ENCODE measurements at places on chromosomes 5 and 9.

GRCh38 chr9:129583308-129584038 is 37.4 kb downstream of the C9orf50 start:
- no peak for DNase-seq

- DNase-seq = no peak
These were observed 73.4 kb downstream of the FBXO38 start for GRCh38 chr5:148457183-148457620.

DNA sequence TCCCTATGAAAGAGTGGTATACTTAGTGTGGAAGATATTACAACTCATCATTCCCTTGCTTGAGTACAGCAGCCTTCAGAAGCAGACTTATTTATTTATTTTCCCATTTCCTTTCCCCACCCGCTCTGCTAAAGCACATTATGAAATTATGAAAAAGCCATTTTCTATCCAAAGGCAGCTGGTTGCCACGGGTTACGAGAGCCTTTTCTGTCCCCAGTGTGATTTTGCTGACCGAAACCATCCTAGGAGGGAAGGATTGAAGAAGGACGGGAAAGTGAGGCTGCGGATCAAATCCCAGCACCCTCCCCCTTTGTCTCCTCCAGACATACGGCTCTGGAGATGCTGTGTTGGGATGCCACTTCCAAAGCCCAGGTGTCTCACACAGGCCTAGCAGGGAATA is 246.9 kb downstream of the TLR4 start:
- no peak for DNase-seq

DNA sequence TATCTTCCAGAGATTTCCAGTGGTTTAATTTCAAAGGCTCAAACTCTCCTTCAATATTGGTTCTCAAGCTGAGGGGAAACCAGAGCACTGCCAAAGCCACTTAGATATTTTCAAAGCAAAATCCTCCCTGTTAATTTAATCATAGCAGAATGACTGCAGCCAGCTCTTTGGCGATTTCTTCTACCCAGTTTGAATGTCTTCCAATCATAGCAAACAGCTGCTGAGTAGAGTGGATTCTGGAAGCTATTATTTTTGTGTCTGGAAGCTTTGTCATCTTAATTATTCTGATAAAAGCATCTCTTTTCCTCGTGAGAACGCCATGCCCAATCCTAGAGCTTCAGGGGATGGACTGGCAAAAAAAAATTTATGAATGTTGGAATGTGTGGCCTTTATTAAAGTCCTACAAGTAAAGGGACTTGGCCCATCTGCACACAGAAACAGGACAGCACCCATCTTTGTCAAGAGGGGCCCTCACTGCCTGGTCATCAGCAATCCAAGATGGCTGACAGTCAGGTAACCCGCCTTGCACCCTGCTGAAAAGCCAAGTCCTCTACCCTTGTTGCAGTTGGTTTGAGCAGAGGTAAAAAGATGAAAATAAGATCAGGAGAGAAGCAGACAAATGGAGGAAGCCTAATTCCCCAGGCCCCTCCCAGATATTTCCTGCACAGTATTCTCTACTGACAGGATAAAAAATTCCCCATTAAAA is 125.1 kb downstream of the SUSD1 start:
- no peak for DNase-seq

- no peak for DNase-seq
These were observed 24.4 kb downstream of the NPR3 start for GRCh38 chr5:32735512-32735911.

GRCh38 chr9:33234511-33235467 is 5.2 kb upstream of the SPINK4 start:
- no peak for DNase-seq

DNA sequence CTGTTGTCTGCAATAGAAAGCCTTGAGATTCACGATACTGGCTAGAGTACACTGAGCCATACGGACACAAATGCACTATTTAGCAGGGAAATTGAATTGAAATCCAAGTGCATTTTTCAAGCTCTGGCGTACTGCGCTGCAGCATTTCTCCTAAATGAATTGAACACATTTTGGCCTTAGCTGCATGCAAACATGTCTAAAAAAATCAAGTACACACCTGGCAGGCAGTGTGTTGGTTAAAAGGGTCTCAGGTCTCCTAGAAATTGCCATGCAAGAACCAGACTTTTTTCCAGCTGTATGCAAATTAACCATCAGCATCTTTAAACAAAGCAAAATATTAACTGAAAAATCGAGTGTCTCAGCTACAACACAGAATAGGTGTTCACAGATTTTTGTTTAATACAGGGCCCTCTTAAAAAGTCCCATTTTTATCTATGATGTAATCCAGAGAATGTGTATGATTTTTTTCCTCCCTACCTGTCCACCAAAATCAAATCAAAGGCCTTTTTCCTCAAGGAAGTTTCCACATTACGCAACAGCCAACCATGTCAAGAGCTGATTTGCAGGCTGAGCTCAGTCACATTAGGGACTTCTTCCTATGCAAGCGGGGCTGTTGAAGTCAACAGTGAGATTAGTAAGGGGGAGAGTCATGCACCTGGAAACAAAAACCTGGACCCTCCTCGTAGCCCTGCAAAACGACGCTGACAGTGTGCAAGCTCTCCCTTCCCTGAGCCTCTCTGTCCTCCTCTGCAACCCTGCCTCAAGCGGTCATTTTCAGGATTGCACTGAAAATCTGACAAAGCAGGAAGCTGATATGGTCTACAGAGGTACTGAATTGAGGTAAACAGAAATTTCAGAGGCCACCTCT is 14.1 kb upstream of the SFXN1 start:
- no peak for DNase-seq

DNA sequence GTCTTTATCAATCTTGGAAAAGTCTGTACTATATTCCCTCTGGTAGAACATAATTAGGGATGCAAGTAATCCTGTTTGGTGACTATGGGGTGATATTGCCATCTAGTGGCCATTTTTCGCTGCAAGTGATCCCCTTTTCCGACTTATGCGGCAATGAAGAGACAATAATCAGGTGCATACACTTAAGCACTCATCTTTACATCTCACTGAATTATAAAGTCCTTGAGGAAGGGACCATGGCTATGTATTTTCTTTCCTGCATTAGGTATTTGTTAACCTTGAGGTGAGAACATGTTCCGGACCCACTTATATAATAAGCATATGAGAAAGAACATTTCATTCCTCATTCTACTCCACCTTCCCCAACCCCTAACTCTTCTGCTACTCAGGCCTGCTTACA is 19.6 kb upstream of the LIX1 start:
- no peak for DNase-seq

GRCh38 chr5:55469839-55470238 is 64.9 kb downstream of the PLPP1 start:
- no peak for DNase-seq

DNA sequence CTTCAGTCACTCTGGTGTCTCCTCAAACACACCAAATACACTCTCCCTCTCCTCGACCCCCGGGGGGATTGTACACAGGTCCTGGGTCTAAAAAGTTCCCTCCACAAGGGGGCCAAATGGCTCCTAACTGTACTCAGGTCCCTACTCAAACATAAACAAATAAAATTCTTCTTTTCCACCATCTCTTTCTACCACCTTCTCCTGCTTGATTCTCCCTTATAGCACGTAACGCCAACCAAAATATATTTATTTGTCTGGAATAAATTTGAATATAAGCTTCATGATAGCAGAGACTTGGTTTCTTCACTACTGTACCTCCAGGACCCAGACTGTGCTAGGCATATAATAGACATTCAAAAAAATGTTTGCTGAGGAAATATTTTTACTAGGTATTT is 21.4 kb downstream of the ZNF608 start:
- DNase-seq = no peak

DNA sequence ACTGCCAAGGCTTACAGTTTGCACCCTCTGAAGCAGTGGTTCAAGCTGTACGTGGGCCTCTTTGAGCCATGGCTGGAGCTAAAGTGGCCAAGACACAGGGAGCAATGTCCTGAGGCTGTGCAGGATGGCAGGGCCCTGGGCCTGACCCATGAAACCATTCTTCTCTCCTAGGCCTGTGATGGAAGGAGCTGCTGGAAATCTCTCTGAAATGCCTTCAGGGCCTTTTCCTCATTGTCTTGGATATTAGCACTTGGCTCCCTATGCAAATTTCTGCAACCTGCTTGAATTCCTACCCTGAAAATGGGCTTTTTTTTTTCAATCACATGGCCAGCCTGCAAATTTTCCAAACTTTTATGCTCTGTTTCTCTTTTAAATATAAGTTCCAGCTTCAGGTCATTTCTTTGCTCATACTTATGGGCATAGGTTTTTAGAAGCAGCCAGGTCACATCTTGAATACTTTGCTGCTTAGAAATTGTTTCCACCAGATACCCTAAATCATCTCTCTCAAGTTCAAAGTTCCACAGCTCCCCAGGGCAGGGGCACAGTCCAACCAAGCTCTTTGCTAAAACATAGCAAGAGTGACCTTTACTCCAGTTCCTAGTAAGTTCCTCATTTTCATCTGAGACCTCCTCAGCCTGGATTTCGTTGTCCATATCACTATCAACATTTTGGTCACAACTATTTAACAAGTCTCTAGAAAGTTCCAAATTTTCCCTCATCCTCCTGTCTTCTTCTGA is 138.3 kb downstream of the OSTF1 start:
- no peak for DNase-seq

- DNase-seq = no peak
These were observed 52.3 kb downstream of the UGCG start for GRCh38 chr9:111948951-111949350.

GRCh38 chr5:150529555-150529954 is 21.6 kb downstream of the NDST1 start:
- no peak for DNase-seq

DNA sequence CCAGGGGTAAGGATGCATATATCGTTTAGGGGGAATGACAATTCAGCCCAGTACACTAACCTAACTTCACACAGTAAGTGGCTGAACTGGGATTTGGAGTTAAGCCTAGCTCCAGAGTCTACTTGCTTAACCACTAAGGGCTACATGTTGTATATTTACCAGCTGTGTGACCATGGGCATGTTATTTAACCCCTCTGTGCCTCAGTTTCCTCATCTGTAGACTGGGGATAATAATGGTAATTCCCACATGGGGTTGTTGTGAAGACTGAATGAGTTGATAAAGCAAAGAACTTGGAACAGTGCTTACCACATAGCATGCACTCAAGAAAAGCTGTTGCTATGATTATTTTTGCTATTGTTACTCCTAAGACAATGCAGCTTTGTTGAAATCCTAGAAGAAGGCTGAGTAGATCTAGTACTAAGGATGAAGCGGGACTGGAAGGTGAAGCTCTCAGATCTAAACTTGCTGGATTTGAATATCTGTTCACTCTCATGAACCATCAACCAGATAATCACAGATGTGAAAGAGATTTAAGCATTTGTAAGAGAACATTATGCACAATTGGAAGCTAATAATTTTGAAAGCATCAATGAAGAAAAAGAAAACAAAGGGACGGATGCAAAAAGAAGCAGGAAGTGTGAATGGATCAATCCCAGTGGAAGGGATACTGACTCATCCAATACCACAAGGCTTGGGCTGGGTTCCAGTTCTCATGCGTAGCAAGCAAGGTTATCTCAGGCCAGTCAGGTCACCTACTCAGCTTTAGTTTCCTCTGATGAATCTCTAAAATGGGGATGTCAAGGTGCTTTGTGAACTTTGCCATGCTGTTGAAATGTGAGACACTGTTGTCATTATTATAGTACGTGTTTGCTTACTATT is 78.5 kb upstream of the TBC1D2 start:
- DNase-seq = no peak

DNA sequence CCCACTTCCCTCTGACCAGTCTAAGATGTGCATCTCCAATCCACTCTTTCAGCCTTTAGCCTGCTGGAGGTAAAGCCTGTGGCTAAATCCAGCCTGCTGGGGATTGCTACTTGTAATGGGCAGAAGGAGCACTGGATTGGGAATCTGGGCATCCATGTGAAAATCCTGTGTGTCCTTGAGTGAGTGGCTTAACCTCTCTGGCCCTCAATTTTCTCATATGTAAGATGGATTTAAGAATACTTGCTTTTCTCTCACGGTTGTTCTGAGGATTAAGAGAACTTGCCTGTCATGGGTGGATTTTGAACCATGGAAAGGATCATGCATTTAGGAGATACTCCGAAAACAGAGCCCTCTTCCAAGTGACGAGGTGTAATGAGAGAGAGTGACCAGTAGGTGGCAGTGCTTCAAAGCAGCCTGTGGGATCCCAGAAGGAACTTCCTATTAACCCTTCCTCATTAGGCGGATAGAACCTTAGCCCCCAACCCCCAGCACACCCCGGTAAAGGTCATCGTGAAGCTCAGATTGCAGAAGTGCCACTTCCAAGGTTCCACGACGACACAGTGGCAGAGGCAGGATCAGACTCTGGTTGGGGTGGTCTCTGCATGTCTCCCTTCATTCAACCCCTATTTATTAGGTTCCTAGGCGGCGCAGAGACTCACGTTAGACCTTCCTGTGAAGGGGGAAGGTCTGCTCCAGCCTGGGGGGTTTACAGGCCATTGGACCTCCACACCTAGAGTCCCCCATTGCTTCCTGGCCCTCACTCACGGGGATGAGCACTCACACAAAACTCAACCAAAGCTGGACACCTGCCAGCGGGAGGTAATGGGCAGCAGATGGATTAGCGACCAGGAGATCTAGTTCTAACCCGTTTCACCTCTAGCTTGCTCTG is 68.7 kb upstream of the ZNF618 start:
- DNase-seq = no peak

DNA sequence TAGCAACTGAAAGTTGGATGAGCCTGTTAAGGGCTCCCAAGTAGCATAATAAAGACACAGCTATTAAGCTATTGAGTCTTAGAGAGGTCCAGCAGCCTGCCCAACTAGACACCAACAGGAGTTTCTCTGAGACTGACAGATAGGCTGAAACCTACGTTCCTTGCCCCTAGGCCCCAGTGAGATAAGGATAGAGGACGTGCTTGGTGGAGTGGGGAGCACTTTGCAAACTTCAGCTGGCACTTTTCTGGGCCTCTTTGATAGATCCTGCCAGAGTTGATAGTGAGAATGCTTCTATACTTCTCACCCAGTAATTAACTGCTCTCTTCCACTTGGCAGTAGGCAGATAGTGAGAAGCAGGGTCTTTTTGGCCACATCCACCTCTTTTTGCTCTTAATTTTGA is 20.8 kb upstream of the CTNNA1 start:
- no peak for DNase-seq

DNA sequence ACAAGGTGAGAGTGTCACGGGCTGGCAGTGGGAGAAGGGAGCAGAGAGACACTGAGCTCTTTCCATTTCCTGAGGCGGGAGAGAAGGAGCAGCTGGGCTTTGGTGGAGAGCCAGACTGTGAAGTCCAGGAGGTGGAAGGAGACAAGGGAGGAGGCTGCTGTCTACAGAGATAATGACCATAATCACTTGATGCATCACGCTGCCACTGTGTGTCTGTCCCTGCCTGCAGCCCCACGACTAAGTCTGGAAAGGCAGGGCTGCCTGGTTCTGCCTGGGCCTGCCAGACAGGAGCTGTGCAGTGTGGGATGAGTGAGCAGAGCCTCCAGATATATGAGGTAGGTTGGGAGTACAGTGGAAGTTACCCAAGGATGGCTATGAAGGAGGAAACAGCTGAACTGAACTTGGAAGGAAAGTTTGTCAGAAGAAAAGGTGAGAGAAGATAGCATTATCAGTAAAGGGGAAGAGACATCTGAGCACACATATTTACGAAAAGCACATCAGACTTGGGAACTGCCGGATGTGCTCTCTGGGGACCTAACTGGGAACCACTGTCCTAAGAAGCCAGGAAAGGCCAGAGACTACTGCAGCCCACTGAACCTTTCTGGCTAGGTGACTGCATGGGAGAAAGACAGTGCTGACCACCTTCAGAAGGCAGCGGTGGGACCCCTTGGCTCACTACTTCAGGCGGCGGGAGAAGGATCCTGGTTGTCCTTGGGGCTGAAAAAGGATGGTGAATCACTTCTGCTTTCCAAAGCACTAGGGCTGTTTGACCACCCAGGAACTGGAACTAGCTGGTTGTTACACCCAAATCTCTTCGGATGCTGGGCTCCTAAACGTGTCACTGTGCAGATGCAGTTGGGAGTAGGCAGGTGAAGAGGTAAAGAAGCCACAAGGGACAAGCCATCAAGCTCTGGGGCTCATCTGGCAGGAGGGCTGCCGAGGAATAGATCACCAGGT is 12.8 kb upstream of the DDX41 start:
- DNase-seq = no peak
